ENCODE measurements at places on chromosomes 5 and 9. TPM values are rescaled to one million over a fixed set of nuclear protein-coding genes. Genes with fewer than 3 reads are reported as not detected.

DNA sequence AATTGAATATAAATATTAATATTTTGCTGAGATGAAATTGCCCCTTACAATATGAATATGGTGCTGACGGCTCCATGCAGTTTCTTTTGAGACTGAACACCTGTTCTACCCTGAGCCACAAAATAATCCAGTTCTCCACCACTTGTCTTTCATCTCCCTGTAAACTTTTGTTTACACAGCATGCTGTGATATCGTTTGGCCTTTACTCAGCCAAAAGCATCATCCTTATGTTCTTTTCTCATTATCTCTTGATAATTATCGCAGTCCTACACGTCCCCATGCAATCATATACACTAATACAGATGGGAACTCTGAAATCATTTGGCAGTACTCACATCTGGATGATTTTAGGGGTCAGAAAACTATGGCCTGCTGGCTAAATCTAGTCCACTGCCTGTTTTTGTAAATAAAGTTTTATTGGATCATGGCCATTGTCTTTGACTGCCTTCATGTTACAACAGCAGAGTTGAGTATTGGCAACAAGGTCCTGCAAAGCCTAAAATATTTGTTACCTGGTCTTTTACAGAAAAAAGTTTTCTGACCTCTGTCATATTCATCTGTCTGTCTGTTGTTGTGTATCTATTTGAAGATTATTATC is 53.3 kb downstream of the AOPEP start:
- no peak for DNase-seq

DNA sequence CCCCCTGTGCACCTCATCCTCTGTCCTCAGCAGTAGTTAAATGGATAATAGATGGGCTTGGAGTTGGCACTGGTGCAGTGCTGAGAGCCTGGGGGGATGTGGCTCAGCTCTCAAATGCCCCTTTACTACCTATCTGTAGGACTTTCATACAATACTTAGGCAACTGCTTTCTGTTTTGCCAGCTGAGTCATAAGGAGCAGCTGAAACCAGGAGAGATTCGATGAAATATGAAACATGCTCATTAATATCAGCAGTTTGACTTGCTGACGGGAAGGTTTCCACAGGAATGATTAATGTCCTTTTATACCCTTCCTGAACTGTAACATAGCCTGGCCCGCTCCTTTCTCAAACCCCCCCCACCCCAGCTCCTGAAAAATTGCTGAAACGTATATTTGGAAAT is 142.6 kb downstream of the SAXO1 start:
- DNase-seq: peak; percentile 78

DNA sequence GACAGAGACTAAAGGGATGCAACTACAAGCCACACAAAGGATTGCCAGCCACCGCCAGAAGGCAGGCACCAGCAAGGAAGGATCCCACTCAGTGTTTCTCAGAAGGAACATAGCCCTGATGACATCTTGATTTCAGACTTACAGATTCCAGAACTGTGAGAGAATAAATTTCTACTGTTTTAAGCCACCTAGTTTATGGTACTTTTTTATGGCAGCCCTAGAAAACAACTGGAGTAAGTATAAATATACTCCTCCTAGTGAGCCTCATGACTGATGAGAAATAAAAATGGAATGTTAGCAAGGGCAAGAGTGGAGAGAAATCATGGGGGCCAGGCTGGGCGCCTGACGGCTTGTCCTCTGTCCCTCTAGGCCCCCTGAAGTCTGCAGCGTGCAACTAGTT is 307.3 kb downstream of the PIK3R1 start:
- no peak for DNase-seq

GRCh38 chr9:128072144-128073021 is 4.4 kb downstream of the SLC25A25 start:
- peak; percentile 70 for DNase-seq

GRCh38 chr5:79171635-79172245 is 60.1 kb downstream of the BHMT start:
- no peak for DNase-seq

DNA sequence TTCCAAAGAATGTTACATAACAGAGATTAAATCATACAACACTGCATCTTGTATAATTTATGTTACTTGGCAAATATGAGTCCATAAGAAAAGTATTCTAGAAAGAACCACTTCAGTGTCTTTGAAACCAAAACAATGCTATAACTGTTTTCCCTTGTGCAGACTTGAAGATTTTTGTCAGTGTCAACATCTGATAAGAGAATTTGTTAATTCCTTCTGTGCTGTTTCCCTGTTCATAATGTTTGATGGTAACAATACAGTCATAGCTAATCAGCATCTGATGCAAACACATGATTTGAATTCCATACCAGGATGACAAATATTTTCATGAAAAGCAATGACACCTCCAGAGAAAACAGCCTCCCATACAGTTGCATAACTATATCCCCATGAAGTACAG is 306.8 kb downstream of the SEMA5A start:
- DNase-seq: no peak

- DNase-seq: peak; percentile 8
Measured at GRCh38 chr5:108727236-108727650, 20.5 kb upstream of the FER start.

DNA sequence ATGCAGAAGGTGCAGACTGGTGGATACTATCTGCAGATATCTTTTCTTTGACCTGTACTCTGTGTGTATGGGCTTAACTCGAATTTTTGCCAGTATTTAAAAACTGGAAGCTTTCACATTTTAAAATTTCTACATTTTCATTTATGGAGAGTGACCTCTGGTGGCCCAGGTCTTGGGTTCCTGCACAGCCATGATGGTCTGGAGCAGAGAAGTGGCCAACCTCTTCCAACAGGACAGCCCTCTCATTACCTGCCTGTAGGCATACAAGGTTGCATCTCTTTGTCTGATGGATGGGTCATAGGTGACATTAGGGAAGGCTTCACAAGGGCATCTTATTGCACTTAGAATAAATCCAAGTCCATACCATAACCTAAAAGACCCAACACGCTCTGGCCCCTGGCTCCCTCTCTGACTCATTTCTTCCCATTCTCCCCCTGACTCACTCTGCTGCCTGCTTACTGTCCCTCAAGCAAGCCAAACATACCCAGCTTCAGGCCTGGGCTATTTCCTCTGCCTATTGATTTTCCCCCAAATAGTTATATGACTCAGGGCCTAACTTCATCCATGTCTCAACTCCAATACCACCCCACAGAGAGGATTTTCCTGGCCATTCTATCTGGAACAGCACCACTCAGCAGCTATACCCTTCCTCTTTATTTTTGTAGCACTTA is 113.3 kb upstream of the SLC1A3 start:
- no peak for DNase-seq

The DBH gene
- not detected for total RNA-seq

The BDP1 gene
- 12.9 TPM for total RNA-seq

The CTXN3 gene
- total RNA-seq: not detected

The TARS1 gene
- total RNA-seq: 180 TPM

The IL5 gene
- not detected for total RNA-seq

The KIF2A gene
- 57.5 TPM for total RNA-seq

The HTR4 gene
- not detected for total RNA-seq

The ANAPC2 gene
- total RNA-seq: 16.9 TPM
